ENCODE measurements at places on chromosomes 3 and 15.

DNA sequence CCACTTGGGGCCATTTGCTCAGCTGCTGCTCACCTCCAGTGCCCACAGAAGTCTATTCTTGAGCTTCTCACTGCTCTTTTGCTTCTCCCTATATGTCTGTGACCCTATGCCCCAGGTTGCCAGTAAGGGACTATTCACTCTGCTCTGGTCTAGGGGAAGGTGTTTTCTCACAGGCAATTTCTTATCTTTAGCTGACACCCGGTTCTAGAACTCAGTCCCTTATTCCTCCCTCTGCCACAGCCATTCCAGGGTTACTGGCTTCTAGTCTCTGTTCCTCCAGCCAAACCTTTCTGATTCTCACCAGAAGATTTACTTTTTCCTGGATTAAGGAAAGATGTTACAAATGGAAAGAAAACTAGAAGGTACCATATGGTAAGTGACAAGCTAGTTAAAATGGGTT lies 574.0 kb downstream of the NTRK3 start:
- ATAC-seq: no peak

GRCh38 chr3:128309026-128309425 lies 155.7 kb downstream of the EEFSEC start:
- ATAC-seq: no peak

- ATAC-seq: no peak
Measured at GRCh38 chr3:127722091-127722784, 49.5 kb downstream of the ABTB1 start.

DNA sequence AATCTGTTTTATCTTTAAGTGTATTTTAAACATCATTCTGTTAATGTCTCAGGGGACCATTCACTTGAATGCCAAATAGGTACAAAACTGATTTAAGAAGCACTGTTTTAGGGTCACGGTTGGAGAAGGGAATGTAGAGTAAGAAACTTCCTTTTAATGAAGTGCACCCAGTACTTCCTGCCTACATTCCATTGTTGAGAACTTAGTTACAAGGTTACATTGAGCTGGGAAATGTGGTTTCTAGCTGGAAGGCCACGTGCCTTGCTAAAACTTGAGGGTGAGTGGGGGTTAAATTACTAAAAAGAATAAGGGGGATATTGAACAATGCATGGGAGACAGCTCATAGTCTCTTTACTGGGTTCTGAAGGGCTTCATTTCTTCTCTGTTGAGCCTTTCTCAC lies 78.3 kb upstream of the TBC1D5 start:
- no peak for ATAC-seq

DNA sequence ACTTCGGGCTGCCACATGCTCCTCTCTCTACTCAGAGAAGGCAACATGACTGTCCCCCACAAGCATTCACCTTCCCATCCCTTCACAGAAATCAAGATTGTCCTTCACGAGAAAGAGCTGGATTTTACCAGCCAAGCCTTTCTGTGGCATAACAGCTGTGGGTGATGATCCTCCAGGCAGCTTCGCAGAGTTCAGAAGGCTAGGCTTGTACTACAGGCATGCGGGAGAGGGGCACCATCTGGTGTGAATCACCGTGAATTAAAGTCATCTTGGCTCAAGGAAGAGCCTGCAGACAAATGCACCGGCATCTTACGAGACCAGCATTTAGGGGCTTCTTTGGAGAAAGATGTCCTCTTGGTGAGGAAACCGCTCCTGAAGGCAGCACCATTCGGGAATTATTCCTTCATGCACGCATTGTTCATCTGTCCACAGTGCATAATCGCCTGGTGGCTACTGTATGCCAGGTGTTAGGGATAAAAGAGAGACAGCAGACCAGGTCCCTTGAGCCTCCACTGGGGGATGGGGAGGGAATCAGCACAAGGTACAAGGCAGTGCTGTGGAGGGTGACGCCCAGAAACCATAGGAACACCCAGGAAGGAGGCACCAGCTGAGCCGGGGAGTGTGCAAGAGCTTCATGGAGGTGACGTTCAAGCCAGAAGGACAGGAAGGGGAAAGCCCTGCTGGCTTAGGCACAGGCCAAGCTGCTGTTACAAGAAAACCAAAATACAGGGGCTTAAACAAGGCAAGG lies 108.6 kb downstream of the TMEM266 start:
- no peak for ATAC-seq

Data from SK-N-SH treated with all-trans-retinoic acid at 6 μM for 48 hours (cell line).